ENCODE measurements at places on chromosomes 12 and 14.

GRCh38 chr14:51188566-51189185 lies 51.4 kb upstream of the TMX1 start:
- DNase-seq: no peak

DNA sequence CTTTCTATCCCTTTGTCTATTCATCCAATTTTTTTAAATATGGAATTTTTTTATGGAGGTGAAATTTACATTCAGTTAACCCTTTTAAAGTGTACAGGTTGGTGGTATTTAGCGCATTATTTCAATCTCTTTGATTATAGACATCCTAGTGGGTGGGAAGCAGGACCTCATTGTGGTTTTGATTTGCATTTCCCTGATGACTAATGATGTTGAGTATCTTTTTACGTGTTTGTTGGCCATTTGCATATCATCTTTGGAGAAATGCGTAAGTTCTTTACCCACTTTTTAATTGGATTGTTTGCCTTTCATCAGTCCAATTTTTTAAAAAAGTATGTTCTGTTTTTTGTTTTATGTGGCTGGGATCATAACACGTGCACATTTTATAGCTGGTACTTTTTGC lies 20.8 kb downstream of the PAPLN start:
- peak; percentile 48 for DNase-seq

DNA sequence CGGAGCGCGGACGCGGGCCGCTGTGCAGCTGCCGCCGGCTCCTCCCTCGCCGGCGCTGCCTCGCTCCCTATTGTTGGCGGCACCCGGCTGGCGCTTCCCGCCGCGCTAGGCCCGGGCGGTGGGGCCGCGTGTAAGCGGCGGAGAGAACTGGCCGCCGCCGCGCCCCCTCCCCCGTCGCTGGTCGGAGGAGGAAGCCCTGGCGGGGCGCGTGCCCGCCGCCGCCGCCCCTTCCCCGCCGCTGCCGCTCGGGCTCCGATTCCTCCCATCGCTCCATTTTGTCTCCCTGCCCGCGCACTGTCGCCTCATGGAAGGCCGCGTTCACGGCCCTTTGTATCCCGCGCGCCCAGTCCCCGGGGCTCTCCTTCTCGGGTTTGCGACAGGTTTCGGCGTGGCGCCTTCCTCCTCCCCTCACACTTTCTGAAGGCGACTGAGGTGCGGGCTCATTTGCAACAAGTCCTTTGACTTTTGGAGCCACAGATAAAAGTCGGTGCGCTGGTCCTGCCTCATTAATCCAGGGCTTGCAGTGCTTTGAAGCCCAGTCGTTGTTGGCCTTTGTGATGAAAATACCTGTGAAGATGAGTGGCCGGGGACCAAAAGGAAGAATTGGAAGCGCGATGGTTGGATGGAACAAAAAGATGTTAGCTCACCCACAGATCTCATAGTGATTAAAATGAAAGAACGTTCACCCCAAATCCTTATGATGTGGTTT lies 707 bp downstream of the CPSF6 start:
- peak; percentile 81 for DNase-seq

DNA sequence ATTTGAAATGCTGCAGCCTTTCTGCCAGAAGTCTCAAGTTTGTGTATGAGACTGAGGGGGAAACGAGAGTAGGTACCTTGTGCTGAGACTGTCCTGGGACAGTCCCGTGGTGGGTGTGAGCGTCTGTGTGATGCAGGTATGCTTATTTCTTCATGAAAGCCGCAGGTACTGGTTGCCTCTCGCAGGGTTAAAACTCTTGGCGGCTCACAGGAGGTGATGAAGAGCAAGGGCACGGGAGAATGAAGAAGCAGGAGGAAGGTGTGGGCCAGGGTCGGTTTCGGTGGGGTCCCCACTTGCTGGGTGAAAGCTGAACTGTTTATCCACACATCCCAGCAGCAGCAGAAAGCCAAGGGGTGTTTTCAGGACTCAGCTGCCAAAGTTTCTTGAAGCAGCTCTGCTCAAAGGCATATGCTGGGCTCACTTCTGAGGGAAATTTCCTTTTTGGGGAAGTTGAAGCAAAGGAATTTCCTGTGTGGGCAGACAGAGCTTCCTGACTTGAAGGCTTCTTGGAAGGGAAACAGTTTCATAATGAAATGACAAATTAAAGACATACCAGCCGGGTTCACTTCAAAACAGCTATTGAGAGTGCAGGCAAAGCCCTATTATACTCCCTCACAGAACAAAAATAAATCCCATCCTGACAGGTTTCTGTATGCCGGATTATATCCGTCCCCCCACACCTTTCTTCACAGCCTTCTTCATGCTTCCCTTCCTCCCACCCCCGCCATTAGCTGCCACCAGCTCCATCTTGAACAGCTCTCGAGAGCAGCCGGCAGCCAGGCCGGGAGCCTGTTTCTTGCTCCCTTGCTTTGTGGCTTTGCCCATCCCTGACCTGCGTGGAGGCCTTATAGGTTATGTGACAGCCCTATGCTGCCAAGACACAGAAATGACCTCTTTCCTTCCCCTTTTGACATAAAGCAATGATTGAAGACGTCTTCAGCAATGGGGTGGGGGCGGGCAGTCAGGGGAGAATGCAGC lies 116.6 kb downstream of the ETV6 start:
- DNase-seq: peak; percentile 97

GRCh38 chr12:92365836-92366235 lies 220.2 kb upstream of the BTG1 start:
- DNase-seq: no peak

DNA sequence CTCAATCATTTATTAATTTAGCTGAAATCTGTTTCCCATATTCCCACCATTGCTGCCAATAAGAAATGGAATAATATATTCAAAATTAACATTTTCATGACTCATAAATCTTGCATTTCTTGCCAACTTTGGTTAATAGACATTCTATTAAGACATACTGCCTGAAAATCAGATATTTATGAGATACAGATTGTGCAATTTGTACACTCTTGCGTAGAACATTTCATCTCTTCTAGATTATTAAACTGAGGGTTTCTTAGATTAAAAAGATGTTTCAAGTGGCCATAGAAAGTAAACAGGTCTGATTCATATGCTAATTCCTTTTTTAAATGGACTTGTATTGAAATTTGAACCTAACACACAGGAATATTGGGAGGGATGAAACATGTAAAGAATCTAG lies 9.1 kb downstream of the LTA4H start:
- no peak for DNase-seq

Measured in suppressor macrophage treated with lipopolysaccharide for 1 hour (primary cell).